ENCODE measurements at places on chromosomes 11 and 22.

- no peak for DNase-seq
Measured at GRCh38 chr22:27318516-27318915, 483.0 kb downstream of the MN1 start.

GRCh38 chr11:123375832-123376231 is 54.2 kb upstream of the GRAMD1B start:
- DNase-seq, result no peak

GRCh38 chr11:69682221-69682620 is 7.1 kb upstream of the LTO1 start:
- no peak for DNase-seq

DNA sequence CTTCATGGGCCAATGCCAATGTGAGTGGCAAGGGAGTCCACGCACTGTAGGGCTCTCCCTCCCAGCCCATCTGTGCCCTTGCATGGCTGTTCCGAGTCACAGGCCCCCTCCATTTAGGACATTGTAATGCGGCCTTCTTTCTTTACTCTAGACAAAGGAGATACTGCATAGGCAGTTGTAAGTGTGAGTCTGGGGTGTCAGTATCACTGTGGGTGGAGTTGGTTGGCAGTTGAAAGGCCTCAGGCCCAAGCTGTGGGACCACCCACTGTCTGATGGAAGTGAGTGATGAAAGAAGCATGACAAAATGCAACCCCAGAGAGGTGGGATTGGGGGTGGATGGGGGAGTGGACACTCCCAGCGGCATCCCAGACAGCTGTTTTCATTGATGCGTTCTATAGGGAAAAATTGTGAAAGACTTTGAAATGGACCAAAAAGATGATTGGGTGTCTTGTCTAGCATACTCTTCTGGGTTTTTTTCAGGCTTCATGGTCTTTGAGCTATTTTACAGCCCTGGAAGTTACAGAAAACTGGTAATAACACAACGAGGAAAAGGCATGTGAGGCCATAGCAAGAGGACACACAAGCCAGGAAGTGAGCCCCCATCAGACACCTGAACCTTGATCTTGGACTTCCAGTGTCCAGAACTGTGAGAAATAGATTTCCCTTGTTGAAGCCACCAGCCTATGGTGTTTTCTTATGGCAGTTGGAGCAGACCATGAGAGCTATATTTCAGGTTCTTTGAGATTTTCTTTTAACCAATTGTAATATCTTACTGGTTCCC is 114.6 kb downstream of the NECTIN1 start:
- no peak for DNase-seq

DNA sequence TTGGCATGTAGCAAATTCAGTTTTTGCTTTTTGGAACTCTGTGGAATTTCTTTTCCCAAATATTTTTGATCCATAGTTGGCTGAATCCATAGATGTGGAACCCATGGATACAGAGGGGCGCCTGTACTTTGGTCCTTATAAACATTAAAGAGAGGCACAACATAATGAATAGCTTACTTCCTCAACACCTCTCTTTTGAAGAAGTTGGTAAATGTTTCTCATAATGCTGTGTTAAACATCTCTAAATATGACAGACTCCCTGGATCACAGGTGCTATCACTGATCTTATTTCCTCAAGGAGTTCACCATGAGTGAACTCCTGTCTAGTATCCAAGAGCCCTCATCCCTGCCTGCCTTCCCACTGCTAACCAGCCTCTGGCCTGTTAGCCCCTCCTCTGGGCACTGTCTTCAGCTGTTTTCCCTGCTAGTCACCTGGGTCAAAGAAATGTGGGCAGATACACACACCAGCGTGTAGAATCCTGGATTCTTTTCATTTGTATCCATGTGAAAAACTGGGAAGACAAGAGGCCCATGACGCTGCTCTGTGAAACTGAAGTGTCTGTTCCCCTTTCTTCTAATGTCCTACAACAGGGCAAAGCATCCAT is 63.7 kb downstream of the HIRA start:
- DNase-seq, result no peak
